ENCODE measurements at places on chromosomes 3 and 15. TPM values are rescaled to one million over a fixed set of nuclear protein-coding genes. Genes with fewer than 3 reads are reported as not detected.

DNA sequence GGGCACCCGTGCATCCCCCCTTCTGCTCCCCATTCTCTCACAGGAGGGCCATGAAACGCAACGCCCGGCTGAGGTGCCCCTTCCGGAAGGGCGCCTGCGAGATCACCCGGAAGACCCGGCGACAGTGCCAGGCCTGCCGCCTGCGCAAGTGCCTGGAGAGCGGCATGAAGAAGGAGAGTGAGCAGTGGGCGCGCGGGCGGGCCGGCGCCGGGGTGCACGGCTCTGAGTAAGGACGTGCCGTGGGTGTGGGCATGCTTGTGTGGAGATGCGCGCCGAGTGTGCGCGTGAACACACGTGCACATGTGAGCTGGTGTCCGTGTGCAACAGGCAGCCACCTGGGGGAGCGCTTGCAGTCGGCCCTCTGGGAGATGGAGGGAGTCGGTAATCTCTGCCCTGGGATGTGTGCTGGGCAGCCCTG lies 28.1 kb downstream of the NR1I2 start:
- H3K27me3 ChIP-seq: no peaks in the 10 kb centered on the region
- H3K27ac ChIP-seq: no peak overlapping the region
- peak overlapping the region; percentile 72 for H3K4me3 ChIP-seq
- H3K36me3 ChIP-seq: no peaks in the 10 kb centered on the region
- DNase-seq: peak; percentile 91
- peaks cover 5% of the 10 kb centered on the region for H3K4me1 ChIP-seq

DNA sequence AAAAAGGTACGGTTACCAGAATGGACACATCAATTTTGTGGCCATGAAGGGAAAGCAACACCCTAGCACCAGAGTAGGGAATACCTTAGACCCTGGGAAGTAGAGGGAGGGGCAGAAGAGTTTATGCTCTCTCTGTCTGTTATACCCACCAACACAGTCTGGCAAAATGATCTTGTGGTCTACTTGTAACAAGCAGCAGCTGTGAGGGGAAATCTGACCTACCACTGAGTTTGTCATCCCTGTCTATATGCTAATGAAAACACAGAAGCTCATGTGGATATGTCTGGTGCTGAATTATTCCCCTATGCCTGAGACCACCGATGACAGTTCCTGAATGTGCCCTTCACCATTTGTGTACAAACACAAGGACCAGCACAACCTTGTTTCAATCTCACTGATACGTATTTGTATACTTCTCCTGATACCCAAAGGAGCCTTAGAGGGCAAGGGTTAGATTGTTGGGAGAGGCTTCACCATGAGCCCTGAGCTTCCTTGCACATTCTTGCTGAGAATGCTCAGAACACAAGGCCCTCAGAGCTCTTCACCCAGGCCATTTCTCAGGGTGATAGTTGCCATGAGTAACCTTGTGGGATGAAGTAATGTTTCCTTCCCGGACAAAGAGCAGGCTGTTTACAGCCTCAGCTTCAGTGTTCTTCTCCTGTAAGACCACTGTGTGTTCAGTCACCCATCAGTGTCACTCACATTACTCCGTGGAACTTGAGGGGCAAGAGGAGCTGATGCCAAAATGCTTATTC lies 24.7 kb upstream of the ZNF639 start:
- H3K27ac ChIP-seq: no peak overlapping the region
- no peaks in the 10 kb centered on the region for H3K36me3 ChIP-seq
- no peak for DNase-seq
- H3K27me3 ChIP-seq: peaks cover 5% of the 10 kb centered on the region

DNA sequence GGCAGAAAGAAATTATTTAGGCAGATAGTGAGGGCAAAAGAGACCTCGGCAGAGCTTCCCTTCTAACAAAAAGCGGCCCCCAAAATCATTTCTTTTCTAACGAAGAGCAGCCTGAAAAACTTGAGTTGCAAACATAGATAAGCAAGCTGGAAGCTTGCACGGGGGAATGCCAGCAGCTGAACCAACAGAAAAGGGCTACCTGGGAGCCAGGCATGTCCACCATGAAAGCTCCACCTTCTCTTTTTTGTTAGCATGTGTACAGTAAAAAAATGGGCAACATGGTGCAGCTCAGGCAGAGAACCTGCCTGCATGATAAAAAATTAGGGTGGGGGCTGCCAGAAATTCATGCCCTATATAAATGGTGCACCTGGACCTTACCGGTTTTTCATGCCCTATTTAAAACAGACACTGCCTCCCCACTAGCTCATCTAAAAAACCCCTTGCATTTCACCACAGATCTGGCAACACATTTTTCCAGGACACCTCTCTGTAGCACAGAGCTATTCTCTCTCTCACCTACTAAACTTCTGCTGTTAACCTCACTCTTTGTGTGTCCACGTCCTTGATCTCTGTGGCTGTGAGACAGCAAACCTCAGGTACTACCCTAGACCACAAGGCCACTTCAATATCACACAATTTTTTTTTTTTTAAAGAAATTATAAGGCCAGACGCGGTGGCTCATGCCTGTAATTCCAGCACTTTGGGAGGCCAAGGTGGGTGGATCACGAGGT lies 18.7 kb downstream of the SLC33A1 start:
- H3K27ac ChIP-seq: no peak overlapping the region
- H3K4me1 ChIP-seq: no peaks in the 10 kb centered on the region
- no peaks in the 10 kb centered on the region for H3K27me3 ChIP-seq
- no peak for DNase-seq
- H3K4me3 ChIP-seq: no peak overlapping the region

- H3K27me3 ChIP-seq: peaks cover 5% of the 10 kb centered on the region
- no peaks in the 10 kb centered on the region for H3K4me1 ChIP-seq
- H3K36me3 ChIP-seq: no peaks in the 10 kb centered on the region
- no peak overlapping the region for H3K27ac ChIP-seq
- DNase-seq: no peak
- H3K4me3 ChIP-seq: no peak overlapping the region
These were observed 13.4 kb upstream of the KLF13 start for GRCh38 chr15:31313223-31313622.

Gene BUB1B
- total RNA-seq: 2.2 TPM

GRCh38 chr3:31341130-31341529 lies 191.6 kb upstream of the STT3B start:
- DNase-seq: no peak
- no peak overlapping the region for H3K4me3 ChIP-seq
- H3K36me3 ChIP-seq: no peaks in the 10 kb centered on the region
- peaks cover 14% of the 10 kb centered on the region for H3K4me1 ChIP-seq
- no peak overlapping the region for H3K27ac ChIP-seq
- no peaks in the 10 kb centered on the region for H3K27me3 ChIP-seq

DNA sequence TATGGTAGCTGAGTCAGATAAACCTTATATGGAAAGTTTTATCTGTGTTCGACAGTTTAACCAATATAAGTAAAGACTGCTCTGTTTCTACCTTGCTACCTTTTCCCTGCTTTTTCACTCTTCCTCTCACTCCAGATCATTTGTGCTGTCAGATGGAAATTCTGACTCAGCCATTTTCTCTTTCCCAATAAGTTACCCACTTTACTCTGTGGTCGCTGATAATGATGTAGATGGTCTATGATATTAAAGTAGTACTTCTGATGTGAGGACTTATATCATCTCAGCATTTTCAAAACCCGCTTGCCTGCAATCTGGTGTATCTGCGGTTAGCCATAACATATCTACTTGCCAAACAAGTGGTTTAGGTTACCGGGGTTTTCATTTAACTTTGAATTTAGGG lies 15.0 kb upstream of the UTS2B start:
- no peak overlapping the region for H3K4me3 ChIP-seq
- H3K4me1 ChIP-seq: peaks cover 39% of the 10 kb centered on the region
- no peak overlapping the region for H3K27ac ChIP-seq
- no peaks in the 10 kb centered on the region for H3K27me3 ChIP-seq
- H3K36me3 ChIP-seq: no peaks in the 10 kb centered on the region

GRCh38 chr3:34263101-34263621 lies 464.7 kb downstream of the PDCD6IP start:
- no peak for DNase-seq
- H3K4me3 ChIP-seq: no peak overlapping the region
- H3K4me1 ChIP-seq: peaks cover 7% of the 10 kb centered on the region
- no peak overlapping the region for H3K27ac ChIP-seq
- H3K36me3 ChIP-seq: no peaks in the 10 kb centered on the region
- H3K27me3 ChIP-seq: no peaks in the 10 kb centered on the region

Gene MUC20
- total RNA-seq: 0.36 TPM

Gene WDR93
- total RNA-seq: 0.36 TPM

- no peak for DNase-seq
- no peak overlapping the region for H3K27ac ChIP-seq
- H3K36me3 ChIP-seq: no peaks in the 10 kb centered on the region
- H3K27me3 ChIP-seq: peaks cover 1% of the 10 kb centered on the region
- H3K4me3 ChIP-seq: no peak overlapping the region
These were observed 132.8 kb upstream of the SLC24A5 start for GRCh38 chr15:47987908-47988532.

Measured in osteoblast (primary cell).